Right forelimb (tissue), 1 donor: ENCODE measurements at places on chromosomes 6 and 20.
A peak's percentile ranks its signal among the peaks of the same experiment; 100 is the strongest.

GRCh38 chr20:63071541-63072181, 64.9 kb upstream of the BHLHE23 start:
- DNase-seq = no peak

GRCh38 chr6:137976430-137976829, 109.4 kb downstream of the TNFAIP3 start:
- no peak for DNase-seq

DNA sequence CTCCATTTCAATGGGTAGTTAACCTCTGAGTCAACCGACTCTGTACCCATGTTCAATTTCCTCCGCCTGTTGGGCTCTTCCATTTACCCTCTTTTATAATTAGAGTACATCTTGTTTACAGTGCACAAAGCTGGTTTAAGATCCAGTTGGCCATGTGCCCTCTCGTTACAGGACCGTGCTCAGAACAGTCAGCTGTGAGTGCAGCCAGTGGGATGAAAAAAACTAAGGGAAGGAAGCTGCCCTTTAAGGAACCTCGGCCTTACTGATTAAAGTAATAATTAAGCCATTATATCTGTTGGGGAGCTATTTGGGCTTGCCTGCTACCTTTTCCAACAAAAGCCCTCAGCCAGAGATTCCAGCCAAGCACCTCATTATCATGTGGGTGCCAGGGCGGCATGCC, 68.8 kb downstream of the TMEM170B start:
- DNase-seq = no peak

- DNase-seq = peak; percentile 45
Observed at GRCh38 chr6:151765444-151765886, 42.0 kb upstream of the ESR1 start.

DNA sequence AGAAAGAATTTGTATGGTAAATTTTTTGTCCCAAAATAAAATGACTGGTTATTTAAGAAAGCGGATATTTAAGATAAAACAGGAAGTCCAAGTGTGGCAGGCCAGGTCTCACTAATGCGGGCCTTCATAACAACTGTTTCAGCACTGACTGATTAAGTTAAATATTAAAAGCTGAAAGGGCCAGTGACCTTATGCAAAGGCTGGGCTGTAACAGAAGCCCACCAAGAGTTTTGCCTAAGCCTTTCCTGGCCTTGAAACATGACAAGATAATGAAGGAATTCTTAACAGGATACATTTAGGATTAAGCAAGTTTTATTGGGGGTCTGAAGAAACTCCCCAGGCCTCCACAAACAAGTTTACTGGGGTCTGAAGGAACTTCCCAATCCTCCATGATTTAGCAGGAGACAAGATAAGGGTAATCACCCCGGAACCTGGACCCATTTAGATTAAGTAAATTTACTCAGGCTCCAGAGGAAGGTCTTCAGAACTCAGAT, 36.3 kb downstream of the ZNF133 start:
- DNase-seq = no peak

GRCh38 chr20:58463256-58463655, 51.9 kb downstream of the APCDD1L start:
- DNase-seq = no peak

DNA sequence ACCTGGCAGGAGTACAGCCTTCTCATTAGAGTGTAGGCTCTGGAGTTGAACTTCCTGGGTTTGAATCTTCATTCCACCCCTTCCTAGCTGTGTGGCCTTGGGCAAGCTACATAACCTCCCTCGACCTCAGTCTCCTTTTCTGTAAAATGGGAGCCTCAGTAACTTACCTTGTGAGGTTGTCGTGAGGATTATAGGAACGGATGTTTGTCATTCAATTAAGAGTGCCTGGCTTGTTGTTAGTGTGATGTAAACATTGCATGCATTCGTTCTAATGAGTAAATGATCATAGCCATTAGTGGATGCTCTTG, 45.2 kb downstream of the TOX2 start:
- DNase-seq = no peak

DNA sequence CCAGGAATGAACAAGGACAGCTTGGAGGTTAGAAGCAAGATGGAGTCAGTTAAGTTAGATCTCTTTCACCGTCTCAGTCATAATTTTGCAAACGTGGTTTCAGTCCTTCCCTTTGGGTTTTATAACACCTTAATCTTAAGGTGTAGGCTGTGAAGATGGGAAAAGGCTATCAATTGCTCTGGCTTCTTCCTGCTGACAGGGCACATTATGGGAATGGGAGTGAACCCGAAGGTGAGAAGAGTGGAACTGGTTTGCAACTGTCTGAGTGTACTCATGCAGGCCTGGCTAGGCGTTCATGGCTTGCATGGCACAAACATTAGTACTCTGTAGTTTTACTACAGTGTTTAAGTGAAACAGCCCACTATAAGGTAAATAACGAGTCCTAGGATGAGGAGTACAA, 9.4 kb downstream of the TAF8 start:
- DNase-seq = no peak

DNA sequence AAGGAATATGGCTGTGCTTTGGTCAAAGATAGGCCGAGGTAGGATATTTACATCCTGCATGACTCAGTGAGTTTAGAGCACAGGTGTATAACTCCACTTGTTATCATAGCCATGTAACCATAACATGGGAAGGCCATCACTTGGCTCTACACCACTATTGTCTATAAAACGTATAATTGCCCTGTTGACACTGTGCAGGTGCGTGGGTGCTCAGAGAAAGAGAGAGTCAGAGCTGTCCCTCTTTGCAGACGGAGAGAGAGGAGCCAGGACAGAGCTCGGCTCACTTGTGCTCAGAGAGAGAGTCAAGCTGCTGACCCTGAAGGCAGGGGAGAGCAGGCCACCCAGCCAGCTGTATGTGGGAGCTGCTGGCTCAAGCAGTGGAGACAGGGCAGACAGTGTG, 46.0 kb downstream of the OR2B6 start:
- no peak for DNase-seq

GRCh38 chr6:5771211-5771610, 235.5 kb downstream of the NRN1 start:
- DNase-seq = no peak

DNA sequence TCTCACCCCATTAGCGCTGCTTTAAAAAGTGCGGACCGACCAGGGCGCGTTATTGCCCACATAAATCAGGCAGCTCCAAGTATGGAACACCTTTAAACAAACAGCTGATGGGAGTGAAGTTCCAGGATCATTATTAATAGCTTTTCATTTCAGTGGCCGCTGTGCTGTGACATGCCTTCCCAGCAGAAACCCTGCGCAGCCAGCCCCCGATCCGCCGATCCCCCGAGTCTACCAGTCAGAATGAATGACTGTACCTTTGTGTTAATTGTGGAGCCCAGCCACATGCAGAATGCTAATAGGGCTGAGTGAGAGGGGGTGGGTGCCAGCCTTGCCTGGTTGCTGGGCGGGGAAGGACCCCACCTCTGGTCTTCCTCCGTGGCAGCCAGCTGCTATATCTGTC, 21.9 kb downstream of the CDH22 start:
- no peak for DNase-seq

DNA sequence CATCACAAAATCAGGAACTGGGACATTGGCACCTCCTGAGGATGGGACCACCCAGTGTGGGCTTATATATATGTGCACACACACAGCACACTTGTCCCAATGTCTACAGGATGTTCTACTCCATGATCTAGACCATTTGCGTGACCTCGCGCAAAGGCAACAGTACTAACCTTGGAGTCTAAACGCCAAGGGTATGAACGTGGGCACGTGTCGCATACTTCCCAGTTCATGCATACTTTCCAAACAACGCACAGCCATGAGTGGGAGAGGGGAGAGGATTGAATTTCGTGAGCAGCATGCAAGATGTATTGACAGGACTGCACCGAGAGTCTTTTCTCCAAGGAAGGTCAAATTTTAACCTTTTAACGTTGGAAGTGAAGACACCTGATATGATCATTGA, 214.2 kb upstream of the QKI start:
- no peak for DNase-seq

DNA sequence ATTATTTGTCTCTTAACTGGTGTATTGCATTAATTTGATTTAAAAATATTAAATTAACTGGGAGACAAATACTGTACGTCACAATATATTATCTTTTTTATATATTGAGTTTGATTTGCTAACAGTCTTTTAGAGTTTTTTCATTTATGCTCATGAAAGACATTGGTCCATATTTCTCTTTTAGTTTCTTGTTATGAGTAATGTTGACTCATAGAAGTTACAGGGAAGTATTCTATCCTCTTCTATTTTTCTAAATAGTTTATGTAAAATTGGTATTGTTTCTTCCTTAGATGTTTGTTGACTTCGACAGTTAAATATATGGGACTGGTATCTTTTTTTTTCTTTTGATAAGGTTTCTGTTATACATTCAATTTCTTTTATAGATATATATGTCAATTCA, 1115.6 kb upstream of the CITED2 start:
- no peak for DNase-seq

GRCh38 chr6:18400831-18401446, 13.8 kb downstream of the RNF144B start:
- no peak for DNase-seq

DNA sequence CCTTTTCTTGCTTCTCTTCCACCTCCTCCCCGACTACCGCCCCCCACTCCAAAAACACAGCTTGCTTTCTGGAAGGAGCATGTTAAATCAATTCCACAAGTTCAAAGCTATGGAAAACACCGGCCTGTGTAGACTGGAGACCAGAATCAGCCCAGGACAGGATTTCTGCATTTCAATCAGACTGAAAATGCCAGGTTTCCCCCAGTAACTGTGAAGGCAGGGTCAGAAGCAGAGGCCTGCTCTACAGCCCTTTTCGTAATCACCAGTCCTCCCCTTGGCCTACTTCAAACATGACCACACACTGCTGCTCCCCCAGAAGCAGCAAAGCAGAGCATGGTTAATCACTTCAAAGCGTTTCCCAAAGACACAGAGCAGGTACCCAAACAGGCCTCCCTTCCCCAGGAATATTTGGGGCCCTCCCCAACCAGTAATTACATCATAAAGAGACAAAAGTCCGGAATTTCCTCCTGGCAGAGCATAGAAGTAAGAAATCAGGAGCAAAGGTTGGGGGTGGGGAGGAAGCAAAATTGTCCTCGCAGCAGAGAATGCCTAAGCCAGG, 38.4 kb downstream of the ZMYND8 start:
- DNase-seq = peak; percentile 60

DNA sequence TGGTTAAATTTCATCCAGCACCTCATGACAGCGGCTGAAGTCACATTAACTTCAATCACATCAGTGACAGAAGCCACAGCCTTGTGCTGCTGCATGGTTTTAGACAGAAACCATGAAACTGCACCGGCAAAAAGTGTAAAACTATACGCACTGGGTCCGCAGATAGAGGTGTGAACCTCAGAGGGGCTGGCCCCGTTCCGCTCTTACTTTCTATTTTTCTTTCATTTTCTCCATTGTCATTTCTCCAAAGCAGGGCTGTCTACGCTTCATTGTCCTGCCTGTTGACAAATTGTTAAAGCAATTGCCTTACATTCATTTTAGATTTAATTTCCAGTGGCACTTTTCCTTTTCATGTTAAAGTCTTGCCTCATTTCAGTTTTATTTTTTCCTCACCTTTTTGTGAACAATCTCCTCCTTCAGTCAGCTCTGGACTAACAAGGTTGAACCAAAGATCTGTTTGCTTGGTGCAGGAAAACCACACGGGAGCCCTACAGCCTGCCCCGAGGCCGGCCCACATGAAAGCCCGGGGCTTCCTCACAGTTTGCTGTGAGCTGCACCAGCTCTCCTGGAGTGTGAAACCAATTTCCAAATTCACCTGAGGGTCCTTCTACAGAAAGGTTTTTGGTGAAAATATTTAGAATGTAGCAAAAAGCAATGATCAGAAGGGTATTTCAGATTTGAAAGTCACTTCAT, 63.7 kb downstream of the PRR18 start:
- no peak for DNase-seq

DNA sequence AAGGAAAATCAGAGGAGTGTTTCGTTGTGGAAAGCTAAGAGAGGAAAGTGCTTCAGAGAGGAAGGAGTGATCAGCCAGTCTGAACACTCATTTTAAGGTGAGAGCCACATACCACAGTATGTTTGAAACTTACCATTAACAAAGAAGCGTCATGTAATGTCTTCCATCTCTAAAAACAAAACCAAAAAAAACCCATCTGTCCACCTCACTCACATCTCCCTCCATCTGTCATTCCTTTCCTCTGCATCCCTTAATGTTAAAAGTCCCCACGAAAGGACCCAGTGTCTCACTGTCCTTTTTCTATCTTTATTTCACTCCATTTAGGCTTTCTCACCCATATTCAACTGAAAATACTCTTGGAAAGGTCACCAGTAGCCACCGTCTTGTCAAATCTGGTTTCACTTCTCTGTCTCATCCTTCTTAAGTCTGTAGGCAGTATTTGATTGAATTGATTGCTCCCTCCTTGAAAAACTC, 59.4 kb upstream of the GNRH2 start:
- no peak for DNase-seq

GRCh38 chr6:115545672-115545986, 515.1 kb downstream of the FRK start:
- no peak for DNase-seq

GRCh38 chr6:76792394-76792793, 670.9 kb downstream of the HTR1B start:
- DNase-seq = no peak

DNA sequence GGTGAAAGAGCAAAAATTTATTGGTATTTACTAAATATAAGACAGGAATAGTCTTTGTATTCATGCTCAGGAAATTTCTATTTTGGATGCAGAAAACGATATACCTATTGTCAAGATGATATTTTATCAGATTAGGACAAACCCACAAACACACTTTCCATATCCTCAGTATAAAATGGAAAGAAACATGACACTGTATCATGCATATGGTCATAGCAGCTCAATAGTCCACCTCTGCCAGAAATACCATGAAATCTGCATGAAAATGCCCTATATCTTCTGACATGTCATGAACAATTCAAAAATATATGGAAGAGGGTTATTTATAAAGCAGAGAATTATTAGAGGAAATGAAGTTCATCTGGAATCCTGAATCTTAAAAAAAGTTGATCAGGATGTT, 11.7 kb upstream of the HINT3 start:
- no peak for DNase-seq

GRCh38 chr6:39608652-39609345, 116.4 kb downstream of the KIF6 start:
- DNase-seq = no peak

- DNase-seq = no peak
Observed at GRCh38 chr20:60258255-60258863, 300.1 kb downstream of the CDH26 start.

GRCh38 chr6:138119976-138120375, 12.8 kb upstream of the PERP start:
- DNase-seq = no peak

GRCh38 chr6:165886169-165886568, 223.1 kb upstream of the PDE10A start:
- no peak for DNase-seq

GRCh38 chr20:23433628-23434027, 5.9 kb upstream of the CSTL1 start:
- DNase-seq = no peak
